Activated CD4-positive, alpha-beta memory T cell treated with anti-CD3 and anti-CD28 coated beads for 36 hours (primary cell): ENCODE measurements at places on chromosomes 1 and 21. TPM values are rescaled to one million over a fixed set of nuclear protein-coding genes. Genes with fewer than 3 reads are reported as not detected.

GRCh38 chr1:18739408-18739807 lies 108.8 kb downstream of the PAX7 start:
- H3K4me1 ChIP-seq = no peaks in the 10 kb centered on the region
- no peak overlapping the region for H3K4me3 ChIP-seq
- H3K27ac ChIP-seq = no peak overlapping the region
- DNase-seq = no peak

GRCh38 chr1:218304281-218305039 lies 19.4 kb downstream of the RRP15 start:
- peaks cover 5% of the 10 kb centered on the region for H3K4me1 ChIP-seq
- no peak overlapping the region for H3K27ac ChIP-seq
- no peak for DNase-seq
- no peaks in the 10 kb centered on the region for H3K27me3 ChIP-seq
- peaks cover 29% of the 10 kb centered on the region for H3K36me3 ChIP-seq

Gene ERVH48-1
- total RNA-seq = 0.07 TPM

- H3K4me1 ChIP-seq = peaks cover 2% of the 10 kb centered on the region
- no peak overlapping the region for H3K4me3 ChIP-seq
- no peak overlapping the region for H3K27ac ChIP-seq
- H3K36me3 ChIP-seq = no peaks in the 10 kb centered on the region
- no peak for DNase-seq
Measured at GRCh38 chr1:241837901-241838300, 10.1 kb upstream of the EXO1 start.

GRCh38 chr1:110048240-110048639 lies 13.8 kb downstream of the STRIP1 start:
- H3K4me3 ChIP-seq = no peak overlapping the region
- no peak overlapping the region for H3K27ac ChIP-seq
- H3K36me3 ChIP-seq = peaks cover 52% of the 10 kb centered on the region
- H3K27me3 ChIP-seq = no peaks in the 10 kb centered on the region
- DNase-seq = no peak

- peaks cover 24% of the 10 kb centered on the region for H3K4me1 ChIP-seq
- no peak overlapping the region for H3K4me3 ChIP-seq
- no peaks in the 10 kb centered on the region for H3K27me3 ChIP-seq
- DNase-seq = no peak
- H3K36me3 ChIP-seq = no peaks in the 10 kb centered on the region
Measured at GRCh38 chr1:59018860-59019259, 235.0 kb upstream of the JUN start.
